ENCODE measurements at places on chromosomes 11 and 22. TPM values are rescaled to one million over a fixed set of nuclear protein-coding genes. Genes with fewer than 3 reads are reported as not detected.

The ZFPL1 gene
- total RNA-seq, result 46.6 TPM

GRCh38 chr11:1202154-1202775 lies 20.6 kb upstream of the MUC5B start:
- DNase-seq, result peak; percentile 49

The TMPRSS5 gene
- total RNA-seq, result 2.8 TPM

The CLP1 gene
- total RNA-seq, result 21.1 TPM

DNA sequence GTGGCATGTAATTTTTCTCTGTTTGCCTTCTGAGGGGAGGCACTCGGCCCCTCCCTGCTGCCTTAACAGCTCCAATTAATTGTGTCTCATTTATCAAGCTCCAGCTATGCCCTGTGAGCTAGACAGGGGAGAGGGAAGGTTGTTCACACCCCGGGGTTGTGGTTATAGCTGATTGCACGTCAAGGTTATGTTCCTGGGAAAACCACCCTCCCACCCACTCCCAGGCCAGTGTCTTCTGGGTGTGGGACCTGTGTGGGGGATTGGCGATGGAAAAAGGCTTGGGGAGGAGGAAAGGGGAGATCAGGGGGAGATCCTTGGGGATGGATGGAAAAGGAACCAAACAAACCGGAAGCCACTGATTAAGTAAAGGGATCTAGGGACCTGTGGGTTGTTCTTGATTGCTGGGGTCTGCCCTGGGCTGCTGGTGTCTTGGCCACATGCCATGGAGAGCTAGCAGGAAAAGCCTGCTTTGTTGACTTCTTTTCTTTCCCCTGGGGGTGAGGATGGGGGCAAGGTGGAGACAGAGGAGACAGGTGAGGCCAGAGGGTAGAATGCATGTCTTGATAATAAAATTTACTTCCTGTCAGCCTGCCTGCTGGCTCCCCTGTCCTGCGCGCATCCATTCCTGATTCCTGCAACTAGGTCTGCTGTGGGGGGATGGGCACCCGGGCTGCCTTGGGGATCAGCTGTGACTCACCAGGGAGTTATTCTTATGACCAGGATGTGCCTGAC lies 13.5 kb upstream of the SORL1-AS1 start:
- DNase-seq, result peak; percentile 95

The DYNC2H1 gene
- total RNA-seq, result 21.1 TPM

DNA sequence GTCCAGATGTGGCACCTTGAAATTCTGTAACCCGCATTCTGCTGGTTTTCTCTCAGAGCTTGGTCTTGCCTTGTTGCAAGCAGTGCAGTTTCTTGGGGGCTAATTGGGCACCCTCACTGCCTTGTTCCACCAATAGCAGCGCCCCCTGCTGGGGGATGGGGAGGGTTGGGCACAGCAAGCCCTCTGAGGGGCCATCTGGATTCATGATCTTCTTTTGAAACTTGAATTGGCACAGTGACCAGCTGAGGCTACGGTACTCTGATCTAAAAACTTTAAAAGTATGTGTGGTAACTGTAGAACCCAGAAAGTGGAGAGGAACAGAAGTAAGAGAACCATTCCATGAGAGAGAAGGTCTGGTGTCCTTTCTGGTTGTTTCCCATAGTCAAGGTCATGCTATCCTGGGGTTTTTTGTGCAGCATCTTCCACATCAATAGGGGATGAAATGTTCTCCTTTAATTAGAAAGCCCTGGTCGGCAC lies 64.2 kb downstream of the MED15 start:
- DNase-seq, result peak; percentile 84

The CARD16 gene
- total RNA-seq, result not detected

The ABCC8 gene
- total RNA-seq, result not detected

GRCh38 chr22:36796552-36797175 lies 20.2 kb downstream of the PVALB start:
- peak; percentile 69 for DNase-seq

- DNase-seq, result peak; percentile 61
Observed at GRCh38 chr11:9347100-9347499, 32.7 kb upstream of the TMEM41B start.

GRCh38 chr11:124672536-124673215 lies 863 bp downstream of the SIAE start:
- DNase-seq, result no peak

The OR2AT4 gene
- total RNA-seq, result not detected

DNA sequence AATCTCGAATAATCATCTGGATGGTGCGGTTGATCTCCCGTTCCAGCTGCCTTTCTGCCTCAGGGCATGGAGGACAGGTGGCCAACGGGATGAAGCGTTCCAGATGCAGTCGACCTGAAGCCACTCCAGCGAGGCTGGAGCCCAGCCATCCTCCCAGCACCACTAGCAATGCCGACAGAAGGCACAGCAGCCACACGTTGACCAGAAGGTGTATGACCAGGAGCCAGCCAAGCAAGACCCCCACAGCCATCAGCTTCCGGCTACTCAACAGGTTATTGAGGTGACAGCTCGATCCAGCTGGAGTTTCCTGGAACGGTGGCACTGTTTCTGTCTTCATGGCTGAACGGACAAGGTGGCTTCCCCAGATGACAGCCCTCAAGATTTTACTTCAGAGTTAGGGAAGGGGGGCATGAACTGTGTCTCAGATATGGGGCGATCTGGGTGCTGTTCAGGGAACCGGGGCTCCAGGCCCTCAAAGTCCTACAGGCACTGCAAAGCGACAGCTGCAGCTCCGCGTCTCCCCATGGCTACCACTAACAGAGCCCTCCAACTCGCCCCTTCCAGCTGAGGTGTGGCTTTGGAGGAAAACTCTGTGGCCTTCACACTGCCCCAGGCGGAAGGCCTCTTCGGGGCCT lies 559 bp downstream of the SNX19 start:
- no peak for DNase-seq

GRCh38 chr22:46280063-46280817 lies 12.4 kb downstream of the TTC38 start:
- no peak for DNase-seq

GRCh38 chr11:2318707-2319106 lies 16.9 kb downstream of the TSPAN32 start:
- DNase-seq, result no peak

GRCh38 chr11:20731676-20732215 lies 62.4 kb downstream of the NELL1 start:
- DNase-seq, result no peak

DNA sequence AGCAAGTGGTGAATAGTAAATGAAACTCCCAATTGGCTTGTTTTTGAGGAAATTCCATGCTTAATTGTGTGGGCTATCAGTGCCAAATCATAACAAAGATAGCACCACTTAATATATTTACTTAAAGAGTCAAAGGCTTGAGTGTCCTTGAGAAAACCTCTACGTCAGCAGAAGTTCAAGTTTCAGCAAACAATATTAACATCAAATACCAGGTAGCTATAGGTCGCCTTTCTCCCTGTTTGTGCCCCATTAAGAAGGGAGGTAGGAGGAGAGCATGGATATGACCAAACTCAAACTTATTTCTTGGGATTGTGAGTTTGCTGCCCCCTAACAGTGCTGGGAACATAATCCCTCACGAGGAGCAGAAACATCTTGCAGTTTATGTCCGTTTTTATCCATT lies 105.6 kb upstream of the SYN3 start:
- no peak for DNase-seq

- DNase-seq, result peak; percentile 82
Observed at GRCh38 chr11:120096369-120097191, 41.3 kb downstream of the TRIM29 start.

DNA sequence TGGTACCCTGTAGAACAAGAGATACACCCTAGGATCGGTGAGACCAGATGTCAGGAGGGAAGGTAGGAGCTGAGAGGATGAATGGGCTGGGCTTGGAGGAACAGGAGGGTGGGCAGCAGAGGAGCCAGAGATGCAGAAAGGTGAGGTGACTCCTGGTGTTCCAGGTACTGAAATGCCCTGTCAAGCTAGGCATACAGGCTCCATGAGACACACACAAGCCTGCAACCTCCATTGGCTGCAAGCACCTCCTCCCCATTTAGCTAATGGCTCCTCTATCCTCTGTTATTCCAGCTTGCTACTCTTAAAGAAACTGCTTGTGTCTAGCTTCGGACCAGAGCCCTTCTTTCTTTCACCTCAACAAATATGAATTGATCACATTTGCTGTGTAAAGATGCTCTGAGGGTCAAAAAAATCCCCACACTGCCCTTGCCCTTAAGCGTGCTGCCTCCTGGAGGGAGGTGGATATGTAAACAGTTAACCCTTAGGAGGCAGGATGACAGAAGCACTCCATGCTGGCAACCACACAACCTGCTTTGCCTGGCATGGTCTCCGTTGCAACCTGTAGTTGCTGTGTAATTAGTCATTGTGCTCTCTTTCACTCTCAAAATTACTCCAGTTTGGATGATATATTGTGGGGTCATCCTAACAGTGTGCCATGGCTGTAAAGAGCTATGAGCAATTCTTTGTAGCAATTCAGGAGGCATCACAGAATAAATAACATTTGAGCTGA lies 156.0 kb downstream of the PKNOX2 start:
- DNase-seq, result no peak

The KRTAP5-11 gene
- 5.4 TPM for total RNA-seq

The PGA5 gene
- total RNA-seq, result 0.75 TPM

The OR52N4 gene
- not detected for total RNA-seq

GRCh38 chr11:29989174-29989970 lies 27.5 kb downstream of the KCNA4 start:
- no peak for DNase-seq

GRCh38 chr11:73287400-73288101 lies 15.4 kb downstream of the P2RY6 start:
- DNase-seq, result no peak

DNA sequence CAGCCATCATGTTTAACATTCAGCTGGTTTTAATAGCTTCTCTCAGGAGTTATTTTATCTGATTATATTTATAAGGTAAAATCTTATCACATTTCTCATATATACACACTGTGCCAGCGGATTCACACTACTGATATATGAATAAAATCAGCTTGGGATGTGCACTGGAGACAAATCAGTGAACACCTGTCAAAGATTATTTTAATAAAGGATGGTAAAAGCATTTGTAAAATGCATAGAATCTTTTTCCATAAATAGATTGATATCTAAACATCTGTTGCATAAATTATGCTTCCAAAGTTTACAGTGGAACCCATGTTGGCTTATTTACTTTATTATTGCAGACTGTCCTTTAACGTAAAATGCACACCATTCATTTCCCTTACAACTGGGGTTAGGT lies 1125.8 kb upstream of the CNTN5 start:
- DNase-seq, result no peak

- peak; percentile 87 for DNase-seq
Observed at GRCh38 chr11:70471254-70471653, 72.9 kb downstream of the CTTN start.

The CENATAC gene
- total RNA-seq, result 38.7 TPM

The DNAJB7 gene
- total RNA-seq, result not detected

The GGT5 gene
- 0.29 TPM for total RNA-seq

- no peak for DNase-seq
Observed at GRCh38 chr11:113082341-113082955, 121.2 kb downstream of the NCAM1 start.

The CALCA gene
- not detected for total RNA-seq

DNA sequence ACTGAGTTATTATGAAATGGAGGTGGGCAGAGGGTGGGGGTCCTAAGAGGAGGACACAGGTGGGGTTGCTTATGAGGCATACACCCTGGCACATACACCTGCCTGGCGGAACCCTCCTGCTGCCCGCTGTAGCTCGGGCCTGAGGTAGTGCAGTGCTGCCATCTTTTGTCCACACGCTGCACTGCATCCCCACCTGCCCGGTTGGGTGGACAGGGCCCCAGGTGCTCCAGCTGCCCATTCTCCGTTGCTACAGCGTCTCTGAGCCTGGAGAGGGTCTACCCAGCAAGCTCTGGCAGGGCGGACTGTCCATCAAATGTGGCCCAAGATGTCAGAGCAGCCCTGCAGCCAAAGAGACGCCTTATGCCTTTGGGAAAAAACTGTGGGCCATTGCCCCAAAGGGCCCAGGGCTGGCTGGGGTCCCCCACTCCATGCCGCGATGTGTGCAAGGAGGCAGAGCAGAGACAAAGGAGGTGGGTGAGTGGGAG lies 131.2 kb downstream of the BUD13 start:
- peak; percentile 93 for DNase-seq

The GPR152 gene
- not detected for total RNA-seq

DNA sequence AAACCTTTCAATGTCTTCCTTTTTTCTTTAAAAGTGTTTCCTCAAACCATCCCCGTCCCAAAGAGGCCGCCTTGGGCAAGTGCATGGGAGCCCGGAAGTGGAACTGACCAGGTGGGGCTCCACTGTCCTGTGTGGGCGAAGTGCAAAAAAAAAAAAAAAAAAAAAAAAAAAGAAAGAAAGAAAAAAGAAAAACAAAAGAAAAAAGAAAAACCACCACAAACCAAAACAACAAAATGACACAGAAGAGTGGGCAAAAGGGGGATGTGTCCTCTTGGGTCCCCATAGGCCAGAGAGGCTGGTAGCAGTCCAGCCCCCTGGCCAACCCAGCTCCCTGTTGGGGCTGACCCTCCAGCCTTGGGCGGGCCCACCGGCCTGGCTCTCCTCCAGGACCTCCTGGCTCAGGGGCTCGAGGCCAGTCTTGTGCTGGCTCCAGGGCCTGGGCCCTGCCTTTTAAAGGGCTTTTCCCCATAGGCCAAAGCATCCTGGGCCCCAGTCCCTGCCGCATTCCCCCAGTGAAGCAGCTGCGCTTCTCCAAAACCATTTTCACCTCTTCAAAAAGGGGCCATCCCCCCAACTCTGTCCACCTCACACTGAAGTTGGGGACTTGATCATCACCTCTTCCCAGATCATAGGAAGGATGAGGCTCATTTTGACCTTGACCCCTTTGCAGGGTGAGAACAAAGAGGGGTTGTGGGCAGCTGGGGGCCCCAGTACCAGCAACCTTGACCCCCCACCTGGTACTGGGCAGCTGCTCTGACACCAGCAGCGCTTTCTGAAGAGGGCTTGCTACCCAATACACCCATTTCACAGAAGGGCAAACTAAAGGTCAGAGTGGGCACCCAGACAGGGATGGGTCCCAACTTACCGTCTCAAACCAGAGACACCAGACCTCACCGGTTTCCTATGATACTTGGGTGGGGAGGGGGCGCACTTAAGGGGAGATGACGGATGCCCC lies 9.4 kb downstream of the CBX6 start:
- DNase-seq, result peak; percentile 61

GRCh38 chr11:11996321-11997048 lies 11.9 kb downstream of the DKK3 start:
- DNase-seq, result no peak

DNA sequence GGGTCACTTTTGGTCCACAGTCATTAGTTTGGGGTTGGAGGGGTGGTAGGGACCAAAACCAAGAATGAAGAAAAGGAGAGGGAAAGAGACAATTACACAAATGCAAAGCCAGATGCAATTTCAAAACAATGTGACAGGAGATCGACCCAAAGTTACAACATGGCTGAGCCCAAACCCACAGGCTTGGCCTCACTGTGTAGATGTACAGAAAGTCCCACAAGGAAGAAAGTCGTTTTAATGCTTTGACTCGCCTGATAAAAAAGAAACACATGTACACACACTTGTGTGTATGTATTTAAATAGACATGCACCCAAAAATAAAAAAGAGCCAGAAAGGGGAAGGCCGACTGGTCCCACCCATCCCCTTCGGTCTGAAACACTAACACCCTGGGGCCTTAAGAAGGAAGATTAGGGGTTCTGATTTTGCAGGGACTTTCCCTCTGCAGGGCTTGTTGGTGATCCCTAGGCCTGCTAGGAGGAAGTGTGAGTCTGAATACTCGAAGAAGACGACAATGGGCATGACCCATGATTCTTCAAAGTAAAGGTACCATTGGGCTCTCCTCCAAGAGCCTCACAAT lies 104.1 kb downstream of the ETS1 start:
- DNase-seq, result no peak

- DNase-seq, result peak; percentile 66
Observed at GRCh38 chr22:29219881-29220670, 14.4 kb downstream of the EMID1 start.
